Uterus (tissue), 4 donors: ENCODE measurements at places on chromosomes 6 and 20. TPM values are rescaled to one million over a fixed set of nuclear protein-coding genes. Genes with fewer than 3 reads are reported as not detected.

TNFRSF21 gene
- 5.0 TPM for total RNA-seq

CRIP3 gene
- total RNA-seq = 1.5 TPM

CLVS2 gene
- total RNA-seq = 0.14 TPM

SLC22A16 gene
- not detected for total RNA-seq

SYNDIG1 gene
- total RNA-seq = 0.51 TPM

RSPH4A gene
- total RNA-seq = 8.0 TPM

HLA-DQA1 gene
- total RNA-seq = 41.8 TPM

HRH3 gene
- not detected for total RNA-seq

JPH2 gene
- total RNA-seq = 133 TPM

SIRPB1 gene
- total RNA-seq = 0.95 TPM

DNAH8 gene
- total RNA-seq = 0.03 TPM

REM1 gene
- 7.2 TPM for total RNA-seq

WASF1 gene
- total RNA-seq = 5.9 TPM

LY86 gene
- total RNA-seq = not detected

PRDM13 gene
- not detected for total RNA-seq

GNRH2 gene
- not detected for total RNA-seq

RSPO3 gene
- 23.5 TPM for total RNA-seq

PKHD1 gene
- total RNA-seq = 0.83 TPM

TCP11 gene
- total RNA-seq = not detected

PRRC2A gene
- total RNA-seq = 35.4 TPM

FAM217A gene
- total RNA-seq = not detected

HLA-DPA1 gene
- total RNA-seq = 187 TPM

EPB41L1 gene
- total RNA-seq = 56.8 TPM

RAMACL gene
- 8.1 TPM for total RNA-seq

PKIB gene
- 5.2 TPM for total RNA-seq

CD93 gene
- total RNA-seq = 94.2 TPM

TNXB gene
- 90.6 TPM for total RNA-seq

PDYN gene
- not detected for total RNA-seq

GMPR gene
- total RNA-seq = 1.5 TPM

ADGRB3 gene
- 15.6 TPM for total RNA-seq

LRP11 gene
- 61.7 TPM for total RNA-seq

PCSK2 gene
- total RNA-seq = 0.37 TPM

DSP gene
- 10.8 TPM for total RNA-seq

VWA7 gene
- 3.3 TPM for total RNA-seq

ARMH2 gene
- total RNA-seq = not detected

CNBD2 gene
- total RNA-seq = 4.8 TPM

C4B gene
- total RNA-seq = 50.5 TPM

PIGU gene
- total RNA-seq = 9.7 TPM

ALDH8A1 gene
- not detected for total RNA-seq

SLC35B2 gene
- 39.5 TPM for total RNA-seq

RUNX2 gene
- total RNA-seq = 1.8 TPM

UNC5CL gene
- not detected for total RNA-seq

PAK5 gene
- total RNA-seq = not detected

TFEB gene
- 20.0 TPM for total RNA-seq

TJAP1 gene
- 12.8 TPM for total RNA-seq

MUC22 gene
- total RNA-seq = not detected

SLC16A10 gene
- 3.8 TPM for total RNA-seq

LAMA5 gene
- total RNA-seq = 129 TPM

FOXC1 gene
- 7.1 TPM for total RNA-seq

COL9A1 gene
- not detected for total RNA-seq

ULBP1 gene
- not detected for total RNA-seq

TRIM10 gene
- total RNA-seq = not detected

ADGRG6 gene
- total RNA-seq = 7.1 TPM

ELOVL2 gene
- total RNA-seq = 3.5 TPM

RAB32 gene
- total RNA-seq = 53.8 TPM

ID4 gene
- 41.5 TPM for total RNA-seq

SLC44A4 gene
- 5.3 TPM for total RNA-seq

DXO gene
- total RNA-seq = 36.6 TPM
